T-cell (primary cell): ENCODE measurements at places on chromosomes 6 and 20.
A peak's percentile ranks its signal among the peaks of the same experiment; 100 is the strongest.

- DNase-seq: no peak
Observed at GRCh38 chr6:43709654-43710303, 22.2 kb upstream of the MRPS18A start.

DNA sequence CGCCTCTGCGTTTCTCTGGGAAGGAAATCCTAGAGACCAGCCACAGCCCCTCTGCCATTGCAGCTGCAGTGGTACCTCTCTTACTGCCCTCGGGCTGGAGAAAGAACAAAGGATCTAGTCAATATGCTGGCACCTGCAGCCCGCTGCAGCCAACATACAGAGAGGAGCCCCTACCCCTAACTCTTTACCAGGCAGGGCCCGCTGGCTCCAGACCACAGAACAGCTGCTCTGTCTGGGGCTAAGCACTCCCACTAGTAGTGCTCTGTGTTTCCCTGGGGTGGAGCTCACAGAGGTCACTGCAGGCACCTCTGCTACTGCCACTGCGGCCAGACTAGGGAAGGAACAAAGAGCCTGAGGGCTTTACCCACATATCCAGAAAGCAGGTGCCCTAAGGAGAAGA is 93.8 kb upstream of the IMPG1 start:
- no peak for DNase-seq

GRCh38 chr6:84967389-84967788 is 203.0 kb upstream of the TBX18 start:
- no peak for DNase-seq

- no peak for DNase-seq
Observed at GRCh38 chr6:32108727-32109113, 418 bp downstream of the TNXB start.

- no peak for DNase-seq
Observed at GRCh38 chr6:166282394-166283032, 25.7 kb downstream of the PRR18 start.

DNA sequence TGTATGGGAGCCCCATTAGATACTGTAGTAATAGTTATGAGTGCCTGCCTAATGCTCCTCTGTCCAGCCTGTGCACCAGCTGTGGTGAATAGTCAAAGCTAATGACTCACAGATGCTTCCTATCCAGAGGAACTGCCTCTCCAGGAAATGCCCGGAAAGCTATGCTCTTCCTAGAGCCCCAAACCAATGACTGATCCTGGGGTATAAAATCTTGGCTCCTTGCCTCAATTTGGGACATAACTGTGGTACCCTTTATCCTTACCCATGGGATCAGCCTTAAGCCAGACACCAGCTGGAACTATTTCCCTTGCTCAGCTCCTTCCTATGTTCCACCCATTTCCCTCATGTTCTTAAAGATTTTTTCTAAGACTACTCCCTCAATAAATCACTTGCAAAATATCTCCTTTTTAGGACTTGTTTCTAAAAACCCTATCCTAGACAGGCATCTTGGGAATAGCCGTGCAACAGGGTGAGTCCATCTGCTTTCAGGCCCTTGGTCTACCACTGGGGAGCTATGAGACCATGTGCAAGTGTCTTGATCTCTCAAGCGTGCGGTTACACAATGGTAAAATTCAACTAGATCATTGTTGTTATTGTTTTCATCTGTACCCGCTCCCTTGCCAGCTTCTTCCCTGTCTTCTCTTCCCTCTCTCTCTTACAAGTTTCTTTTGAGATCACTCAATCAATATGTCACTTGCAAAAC is 283.7 kb downstream of the BTBD3 start:
- DNase-seq: no peak

- no peak for DNase-seq
Observed at GRCh38 chr20:23147964-23148730, 62.0 kb upstream of the CD93 start.

GRCh38 chr20:32707691-32708581 is 34.2 kb upstream of the C20orf203 start:
- DNase-seq: no peak

DNA sequence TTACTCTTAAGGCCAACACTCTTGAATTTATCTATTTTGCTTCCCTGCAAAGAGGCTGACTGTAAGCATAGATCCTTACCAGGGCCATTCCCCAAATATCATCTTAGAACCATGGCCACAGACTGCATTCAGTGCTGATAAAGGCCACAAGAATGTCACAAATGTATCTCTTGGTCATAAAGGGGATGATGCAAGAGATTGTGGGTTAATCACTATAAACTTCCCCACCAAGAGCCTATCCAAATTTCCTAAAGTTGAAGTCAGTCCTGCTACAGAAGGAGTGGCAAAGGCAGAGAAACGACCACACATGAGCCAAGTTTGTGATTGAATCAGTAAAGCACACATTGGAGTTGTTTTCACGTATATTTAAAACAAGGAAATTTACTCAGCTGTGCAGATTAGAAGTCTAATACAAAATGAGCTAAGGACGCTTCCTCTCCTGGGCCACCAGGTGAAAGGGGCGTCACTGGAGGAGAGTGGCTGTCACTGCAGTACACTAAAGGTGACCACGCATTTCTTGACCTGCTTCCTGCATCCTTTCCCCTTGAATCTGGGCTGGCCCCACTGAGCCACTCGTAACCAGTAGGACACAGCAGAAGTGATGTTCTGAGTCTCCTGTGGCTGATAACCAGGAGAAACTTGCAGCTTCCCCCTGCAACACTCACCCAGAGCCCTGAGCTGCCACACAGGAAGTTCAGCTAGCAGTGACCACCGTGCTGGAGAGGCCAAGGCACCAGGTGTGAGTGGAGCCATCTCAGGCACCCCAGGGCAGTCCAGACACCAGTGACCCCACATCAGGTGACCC is 181.9 kb downstream of the SYNDIG1 start:
- DNase-seq: no peak

GRCh38 chr6:156719395-156719719 is 57.8 kb upstream of the ARID1B start:
- no peak for DNase-seq

GRCh38 chr6:12324099-12324498 is 33.9 kb downstream of the EDN1 start:
- no peak for DNase-seq

DNA sequence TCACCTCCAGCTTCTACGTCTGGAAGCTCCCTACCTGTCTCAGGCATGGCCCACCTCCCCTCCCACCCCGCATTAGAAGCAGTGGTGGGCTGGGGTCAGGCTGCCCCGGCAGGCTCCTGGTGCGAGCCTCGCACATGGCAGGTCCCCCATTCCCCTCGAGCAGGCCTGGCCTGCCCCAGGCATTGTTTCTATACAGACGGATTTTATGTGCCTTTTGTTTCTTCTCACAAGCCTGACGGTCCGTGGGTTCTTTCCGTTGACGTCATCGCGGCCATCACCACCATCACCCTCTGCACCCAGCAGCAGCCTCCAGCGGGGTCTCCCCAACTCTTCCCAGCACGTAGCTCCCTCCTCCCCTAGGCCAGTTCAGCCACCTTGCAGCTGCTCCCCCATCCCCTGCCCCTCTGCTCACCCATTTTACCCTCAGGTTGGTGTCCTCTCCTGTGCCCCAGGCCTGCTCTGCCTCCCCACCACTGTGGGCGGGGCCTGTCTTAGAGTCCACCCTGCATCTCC is 4.6 kb downstream of the CST7 start:
- peak; percentile 31 for DNase-seq

GRCh38 chr6:139161817-139162284 is 27.0 kb downstream of the HECA start:
- peak; percentile 52 for DNase-seq

DNA sequence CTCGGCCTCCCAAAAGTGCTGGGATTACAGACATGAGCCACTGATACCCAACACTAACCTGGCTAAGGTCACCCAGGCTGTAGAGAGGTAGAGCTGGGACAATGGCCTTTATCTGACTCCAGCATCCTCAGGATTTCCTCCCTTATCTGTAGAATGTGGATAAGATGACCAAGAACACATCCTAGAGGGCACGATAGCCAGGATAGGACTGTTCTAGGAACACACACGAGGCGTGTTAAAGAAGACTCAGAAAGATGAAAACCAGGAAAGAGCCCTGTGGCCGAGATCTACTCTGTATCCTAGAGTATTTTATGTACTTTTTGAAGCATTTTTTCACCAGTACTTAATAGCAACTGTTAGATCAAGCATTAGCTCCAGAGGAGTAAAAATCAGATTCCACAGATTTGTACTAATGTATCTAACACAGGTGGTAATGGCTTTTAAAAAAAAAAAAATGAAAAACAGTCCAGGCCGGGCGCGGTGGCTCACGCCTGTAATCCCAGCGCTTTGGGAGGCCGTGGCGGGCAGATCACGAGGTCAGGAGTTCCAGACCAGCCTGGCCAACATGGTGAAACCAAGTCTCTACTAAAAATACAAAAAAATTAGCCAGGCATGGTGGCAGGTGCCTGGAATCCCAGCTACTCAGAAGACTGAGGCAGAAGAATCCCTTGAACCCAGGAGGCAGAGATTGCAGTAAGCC is 17.3 kb downstream of the PPP1R10 start:
- DNase-seq: no peak

GRCh38 chr6:6758915-6759654 is 170.6 kb downstream of the LY86 start:
- DNase-seq: peak; percentile 9

GRCh38 chr20:36128463-36129159 is 25.9 kb upstream of the EPB41L1 start:
- DNase-seq: no peak

- peak; percentile 60 for DNase-seq
Observed at GRCh38 chr6:80338201-80338836, 231.8 kb downstream of the BCKDHB start.

- no peak for DNase-seq
Observed at GRCh38 chr6:1850121-1850839, 240.6 kb downstream of the FOXC1 start.

DNA sequence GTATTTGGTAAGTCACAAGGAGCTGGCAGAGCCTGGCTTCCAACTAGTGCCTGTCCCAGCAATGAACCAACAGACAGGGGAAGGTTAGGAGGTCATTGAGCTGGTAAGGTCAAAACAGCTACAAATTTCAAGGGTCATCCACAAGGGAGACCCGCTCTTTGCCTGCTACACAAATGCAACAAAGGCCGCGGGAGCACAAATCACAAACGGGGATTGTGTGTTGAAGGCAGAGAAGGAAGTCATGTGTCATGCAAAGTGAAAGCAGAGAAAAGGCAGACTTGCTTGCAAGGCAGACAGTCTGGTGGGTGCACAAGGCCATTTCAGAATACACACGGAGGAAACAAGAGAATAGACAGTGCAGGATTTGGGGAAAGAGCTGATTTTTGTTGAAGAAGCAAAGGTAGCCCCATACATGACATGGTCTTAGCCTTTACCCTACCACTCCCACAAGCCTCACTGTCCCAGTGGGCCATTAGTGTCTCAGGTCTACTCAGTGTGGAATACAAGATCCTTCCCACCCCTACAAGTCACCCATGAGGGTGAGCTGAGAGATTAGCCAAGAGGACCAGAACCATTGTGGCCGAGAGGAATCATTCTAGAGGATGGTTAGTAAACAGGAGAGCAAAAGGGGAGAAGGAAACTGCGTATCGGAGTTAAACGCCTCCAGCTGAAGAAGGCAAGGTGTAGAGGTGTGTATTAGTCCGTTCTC is 18.1 kb upstream of the SAMHD1 start:
- no peak for DNase-seq

DNA sequence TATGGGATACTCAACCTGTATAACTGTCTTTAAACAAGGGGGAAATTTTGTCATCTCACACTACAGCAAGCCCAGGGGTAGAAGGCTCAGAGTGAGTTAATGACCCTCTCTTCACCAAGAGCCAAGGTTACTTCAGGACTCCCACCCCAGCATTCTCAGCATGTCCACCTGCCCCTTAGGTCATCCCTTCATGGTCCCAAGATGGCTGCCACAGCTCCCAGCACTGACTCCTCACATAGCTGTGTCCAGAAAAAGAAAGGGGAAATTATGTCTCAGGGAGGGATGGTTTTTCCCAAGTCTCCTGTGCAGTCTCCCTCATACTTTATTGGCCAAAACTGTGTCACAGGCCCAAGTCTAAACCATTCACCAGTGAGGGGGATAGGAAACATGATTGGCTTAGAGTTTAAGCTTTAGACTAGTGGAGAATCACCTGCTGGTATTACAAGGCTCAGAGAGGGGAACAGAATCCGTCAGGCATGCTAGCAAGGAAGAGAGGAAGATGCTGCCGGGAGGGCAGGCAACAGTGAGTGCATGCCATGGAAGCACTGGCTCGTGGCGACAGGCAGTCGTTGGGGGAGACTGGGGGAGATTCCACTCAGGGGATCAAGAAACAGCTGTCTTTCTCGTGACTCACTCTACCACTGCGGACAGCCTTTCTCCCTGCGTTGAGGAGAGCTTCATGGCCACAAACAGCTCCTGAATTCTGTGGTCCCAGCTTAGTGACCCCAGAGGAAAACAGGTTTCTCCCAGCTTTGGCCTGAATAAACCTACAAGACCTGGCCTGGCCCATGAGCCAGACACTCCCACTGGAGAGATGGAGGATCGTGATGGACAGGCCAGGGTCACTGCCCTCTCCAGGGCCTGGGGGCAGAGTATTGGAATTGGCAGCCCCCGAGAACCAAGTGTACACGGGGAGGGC is 37.2 kb downstream of the HM13 start:
- no peak for DNase-seq

GRCh38 chr6:143745166-143746133 is 67.7 kb downstream of the PHACTR2 start:
- DNase-seq: no peak

DNA sequence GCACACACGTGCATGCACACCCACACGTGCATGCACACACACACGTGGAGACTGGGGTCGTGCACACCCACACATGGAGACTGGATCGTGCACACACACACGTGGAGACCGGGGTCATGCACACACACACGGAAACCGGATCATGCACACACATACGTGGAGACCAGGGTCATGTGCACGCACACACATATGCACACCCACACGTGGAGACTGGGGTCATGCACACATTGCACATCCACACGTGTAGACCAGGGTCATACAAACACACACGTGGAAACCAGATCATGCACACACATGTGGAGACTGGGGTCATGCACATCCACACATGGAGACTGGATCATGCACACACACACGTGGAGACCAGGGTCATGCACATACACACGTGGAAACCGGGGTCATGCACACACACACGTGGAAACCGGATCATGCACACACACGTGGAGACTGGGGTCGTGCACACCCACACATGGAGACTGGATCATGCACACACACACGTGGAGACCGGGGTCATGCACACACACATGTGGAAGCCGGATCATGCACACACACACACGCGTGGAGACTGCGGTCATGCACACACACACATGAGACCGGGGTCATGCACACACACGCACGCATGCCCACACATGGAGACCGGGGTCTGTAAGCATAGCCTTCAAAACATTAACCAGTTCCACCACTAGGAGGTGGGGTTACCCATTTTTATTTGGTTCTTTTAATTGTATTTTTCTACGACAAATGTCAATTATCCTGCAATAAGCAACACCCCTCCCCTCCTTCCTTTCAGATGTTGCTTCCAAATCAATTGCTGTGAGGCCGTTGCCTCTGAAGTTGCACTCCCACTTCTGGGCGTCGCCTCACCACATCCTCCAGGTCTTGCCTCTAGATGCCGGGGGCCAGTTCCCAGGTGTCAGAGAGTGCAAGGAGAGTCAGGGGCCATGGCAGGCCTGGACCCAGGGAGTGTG is 95.8 kb downstream of the TMEM242 start:
- DNase-seq: peak; percentile 43
